ENCODE measurements at places on chromosomes 7 and 10. TPM values are rescaled to one million over a fixed set of nuclear protein-coding genes. Genes with fewer than 3 reads are reported as not detected.
A peak's percentile ranks its signal among the peaks of the same experiment; 100 is the strongest.

GRCh38 chr10:103140469-103140868 is 52.6 kb downstream of the NT5C2 start:
- DNase-seq: no peak
- peaks cover 7% of the 10 kb centered on the region for H3K4me1 ChIP-seq
- H3K36me3 ChIP-seq: peaks cover 47% of the 10 kb centered on the region
- H3K27ac ChIP-seq: no peak overlapping the region
- H3K27me3 ChIP-seq: no peaks in the 10 kb centered on the region
- H3K4me3 ChIP-seq: no peak overlapping the region

The COPS6 gene
- total RNA-seq: 69.5 TPM

GRCh38 chr7:36208426-36208825 is 55.4 kb downstream of the EEPD1 start:
- H3K27ac ChIP-seq: no peak overlapping the region
- H3K27me3 ChIP-seq: no peaks in the 10 kb centered on the region
- H3K4me1 ChIP-seq: peaks cover 19% of the 10 kb centered on the region
- H3K4me3 ChIP-seq: no peak overlapping the region
- DNase-seq: no peak

The CREB5 gene
- total RNA-seq: 8.9 TPM

- H3K4me3 ChIP-seq: peak overlapping the region; percentile 90
- H3K27ac ChIP-seq: peak overlapping the region; percentile 85
- no peak for DNase-seq
- no peaks in the 10 kb centered on the region for H3K27me3 ChIP-seq
Observed at GRCh38 chr10:124802313-124802675, 675 bp downstream of the ABRAXAS2 start.

DNA sequence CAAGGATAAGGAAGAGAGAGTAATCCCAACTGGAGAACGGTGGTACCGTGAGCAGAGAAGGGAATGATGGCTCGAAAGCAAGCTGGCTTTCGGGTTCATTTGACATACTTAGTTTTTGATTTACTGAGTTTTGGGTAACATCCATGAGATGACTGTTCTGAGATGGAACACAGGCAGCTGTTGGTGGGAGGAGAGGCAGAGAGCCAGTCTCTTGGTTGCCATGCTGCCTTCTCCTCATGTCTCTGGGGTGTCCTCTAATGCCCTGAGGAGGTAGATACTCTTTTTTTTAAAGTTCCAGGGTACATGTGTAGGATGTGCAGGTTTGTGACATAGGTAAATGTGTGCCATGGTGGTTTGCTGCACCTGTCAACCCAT is 76.4 kb upstream of the NRP1 start:
- H3K27me3 ChIP-seq: no peaks in the 10 kb centered on the region
- H3K4me1 ChIP-seq: peaks cover 7% of the 10 kb centered on the region
- no peak overlapping the region for H3K4me3 ChIP-seq
- DNase-seq: no peak

GRCh38 chr10:76885816-76886215 is 751.8 kb downstream of the KCNMA1 start:
- H3K4me1 ChIP-seq: no peaks in the 10 kb centered on the region
- no peaks in the 10 kb centered on the region for H3K27me3 ChIP-seq
- no peaks in the 10 kb centered on the region for H3K36me3 ChIP-seq
- no peak overlapping the region for H3K27ac ChIP-seq

- H3K4me1 ChIP-seq: peaks cover 3% of the 10 kb centered on the region
- H3K27ac ChIP-seq: no peak overlapping the region
- no peak overlapping the region for H3K4me3 ChIP-seq
- no peaks in the 10 kb centered on the region for H3K27me3 ChIP-seq
- no peak for DNase-seq
- H3K36me3 ChIP-seq: no peaks in the 10 kb centered on the region
Observed at GRCh38 chr10:89466599-89467035, 52.2 kb downstream of the IFIT5 start.

- DNase-seq: no peak
- no peaks in the 10 kb centered on the region for H3K36me3 ChIP-seq
- H3K4me3 ChIP-seq: no peak overlapping the region
- H3K27ac ChIP-seq: no peak overlapping the region
- H3K27me3 ChIP-seq: no peaks in the 10 kb centered on the region
Observed at GRCh38 chr7:137298464-137298794, 45.1 kb downstream of the PTN start.

The CRTAC1 gene
- 128 TPM for total RNA-seq

DNA sequence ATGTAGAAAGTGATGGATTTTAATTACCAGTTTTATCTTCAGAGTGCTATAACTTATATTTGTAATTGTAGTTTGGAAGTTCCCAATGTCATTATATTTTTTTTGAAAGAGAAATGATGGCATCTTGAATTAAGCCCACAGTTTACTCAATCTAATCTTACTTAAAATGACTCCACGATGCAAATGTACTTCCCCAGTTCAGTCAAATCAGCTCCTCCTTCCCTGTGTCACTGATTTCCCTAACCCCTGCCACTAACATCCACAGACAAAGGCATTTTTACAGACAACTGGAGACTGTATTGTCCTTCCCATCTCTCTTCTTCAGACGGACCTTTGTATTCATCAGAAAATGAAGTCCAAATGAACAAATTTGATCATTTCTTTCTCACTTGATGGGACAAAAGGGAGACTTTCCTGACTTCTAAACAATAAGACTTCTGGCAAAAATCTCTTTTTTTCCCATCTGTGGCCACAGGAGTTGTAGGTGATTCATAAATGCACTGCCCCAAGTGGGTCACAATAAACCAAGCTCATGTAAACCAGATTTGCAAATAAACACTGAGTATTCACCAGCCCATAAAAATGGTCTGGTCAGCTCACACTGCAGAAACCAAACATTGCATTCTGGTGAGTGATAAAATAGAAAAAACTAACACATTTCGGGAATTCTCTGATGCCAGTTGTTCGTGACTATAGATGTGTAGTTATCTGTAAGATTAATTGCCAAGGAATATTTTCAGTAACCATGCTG is 162.9 kb downstream of the FANK1 start:
- H3K36me3 ChIP-seq: no peaks in the 10 kb centered on the region
- no peak overlapping the region for H3K27ac ChIP-seq
- no peak overlapping the region for H3K4me3 ChIP-seq
- no peaks in the 10 kb centered on the region for H3K27me3 ChIP-seq
- peaks cover 3% of the 10 kb centered on the region for H3K4me1 ChIP-seq
- no peak for DNase-seq

DNA sequence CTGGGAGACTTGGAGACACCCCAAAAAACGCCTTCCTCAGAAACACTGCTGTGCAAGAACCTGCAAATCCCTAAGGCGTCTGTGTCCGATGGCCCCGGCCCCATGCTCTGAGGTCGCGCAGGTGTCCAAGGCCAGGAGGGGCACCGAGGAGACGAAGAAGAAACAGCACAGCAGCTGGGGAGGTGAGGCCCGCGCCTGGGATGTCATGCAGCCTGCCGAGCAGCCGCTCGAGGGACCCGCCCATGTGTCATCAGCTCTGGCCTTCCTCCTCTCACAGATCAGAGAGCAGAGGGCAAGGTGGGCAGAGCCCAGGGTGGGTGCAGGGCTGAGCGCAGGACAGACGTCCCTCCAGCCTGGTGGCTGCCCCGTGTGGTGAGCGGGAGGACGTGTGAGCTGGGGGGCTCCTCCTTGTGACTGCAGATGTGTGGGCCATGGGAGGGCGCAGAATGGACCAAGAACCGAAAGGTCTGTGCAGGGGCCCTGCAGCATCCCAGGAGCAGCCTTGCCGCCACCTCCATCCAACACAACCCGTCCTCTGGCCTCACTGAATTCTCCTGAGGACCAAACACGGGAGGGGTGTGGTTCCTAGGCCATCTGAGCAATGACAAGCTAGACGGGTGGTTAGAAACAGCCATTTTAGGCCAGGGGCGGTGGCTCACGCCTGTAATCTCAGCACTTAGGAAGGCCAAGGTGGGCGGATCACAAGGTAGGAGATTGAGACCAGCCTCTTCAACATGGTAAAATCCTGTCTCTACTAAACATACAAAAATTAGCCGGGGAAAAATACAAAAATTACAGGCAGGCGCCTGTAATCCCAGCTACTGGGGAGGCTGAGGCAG is 13.1 kb upstream of the GPER1 start:
- H3K36me3 ChIP-seq: no peaks in the 10 kb centered on the region
- no peak overlapping the region for H3K4me3 ChIP-seq
- H3K4me1 ChIP-seq: no peaks in the 10 kb centered on the region

DNA sequence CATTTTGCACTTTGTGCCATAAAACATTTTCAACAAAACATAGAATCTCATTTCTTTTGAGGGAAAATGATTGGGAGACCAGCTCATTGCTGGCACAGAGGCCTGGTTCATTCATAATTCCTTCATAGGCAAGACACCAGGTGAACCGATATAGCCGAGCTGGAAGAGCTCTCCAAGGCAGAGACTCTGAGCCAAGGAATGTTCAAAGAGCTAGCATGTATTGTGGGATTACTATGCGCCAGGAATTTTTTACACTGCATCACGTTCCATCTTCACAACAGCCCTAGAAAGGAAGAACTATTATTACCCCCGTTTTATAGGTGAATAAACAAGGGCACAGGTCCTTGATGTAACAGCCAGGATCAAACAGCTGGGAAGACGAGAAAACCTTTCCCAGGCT is 2.1 kb upstream of the IL6 start:
- no peak overlapping the region for H3K27ac ChIP-seq
- no peak overlapping the region for H3K4me3 ChIP-seq
- H3K36me3 ChIP-seq: no peaks in the 10 kb centered on the region
- H3K27me3 ChIP-seq: no peaks in the 10 kb centered on the region
- H3K4me1 ChIP-seq: peaks cover 41% of the 10 kb centered on the region

The CYP2C8 gene
- total RNA-seq: 0.46 TPM

DNA sequence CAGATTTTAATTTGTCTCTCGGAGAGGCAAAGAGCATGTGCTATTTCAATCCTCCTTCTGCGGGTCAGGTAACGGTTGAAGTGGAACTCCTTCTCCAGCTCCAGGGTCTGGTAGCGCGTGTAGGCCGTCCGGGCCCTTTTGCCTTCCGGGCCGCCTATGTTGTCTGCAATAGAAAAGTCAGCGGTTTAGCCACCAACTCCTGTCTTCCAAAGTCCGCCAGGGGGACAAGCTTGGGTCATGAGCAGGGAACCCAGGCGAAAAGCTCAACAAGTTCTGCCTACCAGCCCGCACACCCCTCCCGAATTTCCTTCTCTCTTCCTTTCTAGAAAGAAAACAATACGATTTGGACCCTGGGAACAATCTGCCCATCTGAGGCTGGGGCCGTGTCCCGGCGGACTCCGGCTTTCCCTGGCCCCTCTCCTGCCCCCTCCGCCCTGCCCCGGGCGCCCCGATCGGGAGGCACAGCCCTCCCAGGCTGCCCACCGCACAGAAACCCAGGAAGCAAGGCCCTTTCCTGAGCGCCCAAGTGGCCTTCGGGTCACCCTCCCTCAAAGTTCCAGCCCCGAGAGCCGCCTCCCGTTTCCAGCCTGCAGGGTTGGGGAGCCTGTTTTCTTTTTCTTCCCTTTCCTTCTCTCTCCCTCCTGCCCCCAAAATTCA is 1.4 kb downstream of the HOXA5 start:
- H3K4me1 ChIP-seq: peaks cover 4% of the 10 kb centered on the region
- peak overlapping the region; percentile 96 for H3K27ac ChIP-seq
- no peaks in the 10 kb centered on the region for H3K36me3 ChIP-seq
- peaks cover 37% of the 10 kb centered on the region for H3K27me3 ChIP-seq
- peak overlapping the region; percentile 70 for H3K4me3 ChIP-seq

- peaks cover 29% of the 10 kb centered on the region for H3K4me1 ChIP-seq
- no peaks in the 10 kb centered on the region for H3K36me3 ChIP-seq
- DNase-seq: no peak
- no peak overlapping the region for H3K27ac ChIP-seq
- H3K27me3 ChIP-seq: no peaks in the 10 kb centered on the region
Observed at GRCh38 chr10:119306986-119307392, 99.6 kb downstream of the GRK5 start.

DNA sequence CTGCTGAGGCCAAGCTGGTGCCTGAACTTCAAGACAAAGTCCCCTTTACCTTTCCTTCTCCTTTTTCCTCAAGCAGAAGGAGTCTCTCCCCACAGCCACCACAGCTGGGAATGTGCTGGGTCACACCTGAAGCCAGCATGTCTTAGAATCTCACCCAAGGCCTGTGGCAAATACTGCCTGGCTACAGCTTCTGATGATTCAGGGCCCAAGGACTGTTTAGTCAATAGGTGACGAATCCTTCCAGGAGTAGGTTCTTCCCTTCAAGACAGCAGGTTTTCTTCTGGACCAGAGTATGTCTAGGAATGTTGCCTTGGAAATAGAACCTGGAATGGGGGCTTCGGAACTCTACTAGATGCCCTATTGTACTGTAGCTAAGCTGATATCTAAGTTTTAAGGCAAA is 374.6 kb downstream of the KIF20B start:
- no peak overlapping the region for H3K4me3 ChIP-seq
- H3K27ac ChIP-seq: no peak overlapping the region
- H3K4me1 ChIP-seq: no peaks in the 10 kb centered on the region
- no peak for DNase-seq
- H3K36me3 ChIP-seq: no peaks in the 10 kb centered on the region

- no peak overlapping the region for H3K4me3 ChIP-seq
- H3K27ac ChIP-seq: no peak overlapping the region
- H3K36me3 ChIP-seq: no peaks in the 10 kb centered on the region
Observed at GRCh38 chr10:115921795-115922194, 351.2 kb downstream of the GFRA1 start.

The TIMM23B gene
- total RNA-seq: 15.3 TPM

Measured in upper lobe of right lung (tissue), 1 donor.